ENCODE measurements at places on chromosomes 2 and 18. TPM values are rescaled to one million over a fixed set of nuclear protein-coding genes. Genes with fewer than 3 reads are reported as not detected.

DNA sequence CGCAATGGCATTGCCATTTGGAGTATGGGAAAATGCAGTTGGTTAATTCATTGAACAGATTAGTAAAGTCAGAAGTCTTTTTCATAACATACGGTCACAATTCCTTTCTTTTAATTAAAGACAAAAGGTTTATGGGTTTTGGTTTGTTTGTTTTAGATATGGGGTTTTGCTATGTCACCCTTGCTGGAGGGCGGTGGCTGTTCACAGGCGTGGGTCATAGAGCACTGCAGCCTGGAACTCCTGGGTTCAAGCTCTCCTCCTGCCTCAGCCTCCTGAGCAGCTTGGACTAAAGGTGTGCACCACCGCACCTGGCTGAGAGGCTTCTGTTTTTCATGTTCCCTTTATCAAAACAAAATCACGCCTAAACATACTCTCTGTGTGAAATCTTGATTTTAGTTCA lies 18.7 kb upstream of the ELAC1 start:
- no peak for DNase-seq

- DNase-seq = no peak
These were observed 225.2 kb upstream of the TANK start for GRCh38 chr2:160934991-160935390.

The CHRND gene
- total RNA-seq = not detected

DNA sequence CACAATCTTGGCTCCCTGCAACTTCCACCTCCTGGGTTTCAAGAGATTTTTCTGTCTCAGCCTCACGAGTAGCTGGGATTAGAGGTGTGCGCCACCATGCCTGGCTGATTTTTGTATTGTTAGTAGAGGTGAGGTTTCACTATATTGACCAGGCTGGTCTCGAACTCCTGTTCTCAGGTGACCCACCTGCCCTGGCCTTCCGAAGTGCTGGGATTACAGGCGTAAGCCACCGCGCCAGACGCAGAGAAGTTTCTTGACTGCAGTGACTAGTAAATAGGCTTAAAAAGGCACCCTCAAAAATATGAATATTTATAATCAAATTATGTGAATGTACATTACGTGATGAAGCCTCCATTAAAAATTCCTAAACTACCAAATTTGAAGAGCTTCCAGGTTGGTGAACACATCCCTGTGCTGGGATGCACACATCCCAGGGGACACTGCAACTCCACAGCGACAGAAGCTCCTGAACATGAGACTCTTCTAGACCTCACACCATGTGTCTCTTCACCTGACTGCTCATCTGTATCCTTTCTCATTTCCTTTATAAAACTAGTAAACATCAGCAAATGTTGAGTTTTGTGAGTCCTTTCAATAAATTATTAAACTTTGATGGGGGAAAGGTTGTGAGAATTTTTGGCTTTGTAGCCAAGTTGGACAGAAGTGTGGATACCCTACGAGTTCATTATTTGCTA lies 203.3 kb upstream of the SPOPL start:
- DNase-seq = no peak

- no peak for DNase-seq
These were observed 1002.8 kb upstream of the NRXN1 start for GRCh38 chr2:52034706-52035105.

DNA sequence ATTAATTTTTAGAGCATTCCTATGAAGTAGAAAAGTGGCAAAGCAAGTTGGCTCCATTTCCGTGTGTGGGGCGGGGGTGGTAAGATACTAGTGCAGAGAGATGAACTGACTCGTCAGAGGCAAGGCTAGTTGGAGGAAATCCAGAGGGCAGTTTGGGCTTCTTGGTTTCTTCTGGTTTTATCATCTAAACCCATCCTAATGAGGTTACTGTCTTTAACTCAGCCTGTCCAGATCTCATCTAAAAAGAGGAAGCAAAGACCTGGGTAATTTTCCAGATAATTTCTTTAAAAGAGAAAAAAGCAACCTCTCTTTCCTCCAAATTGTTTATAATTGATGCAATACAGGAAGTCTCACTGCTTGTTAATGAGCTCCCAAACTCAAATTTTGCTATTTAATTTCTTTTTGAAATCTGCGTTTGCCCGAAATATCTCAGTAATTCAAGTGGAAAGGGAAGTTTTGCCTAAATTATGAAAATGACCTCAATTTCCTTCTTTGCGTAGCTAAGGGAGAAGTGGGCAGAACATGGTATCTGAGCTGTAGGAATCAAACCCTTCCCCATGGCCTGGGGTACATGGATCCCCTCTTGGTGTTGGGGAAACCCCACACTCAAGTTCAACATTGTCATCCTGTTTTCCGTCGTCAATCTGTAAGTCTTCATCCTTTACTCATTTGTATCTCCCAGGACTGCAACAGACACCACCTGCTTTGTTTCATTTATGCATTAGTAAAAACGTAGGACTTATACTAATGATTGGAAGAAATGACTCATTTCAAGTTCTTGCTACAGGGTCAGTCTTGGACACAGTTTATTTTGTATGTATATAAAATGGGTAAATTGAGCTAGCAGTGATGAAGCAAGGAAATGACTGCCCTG lies 89.1 kb upstream of the KLF7 start:
- no peak for DNase-seq

- no peak for DNase-seq
These were observed 37.6 kb downstream of the GPR45 start for GRCh38 chr2:105279126-105279525.

DNA sequence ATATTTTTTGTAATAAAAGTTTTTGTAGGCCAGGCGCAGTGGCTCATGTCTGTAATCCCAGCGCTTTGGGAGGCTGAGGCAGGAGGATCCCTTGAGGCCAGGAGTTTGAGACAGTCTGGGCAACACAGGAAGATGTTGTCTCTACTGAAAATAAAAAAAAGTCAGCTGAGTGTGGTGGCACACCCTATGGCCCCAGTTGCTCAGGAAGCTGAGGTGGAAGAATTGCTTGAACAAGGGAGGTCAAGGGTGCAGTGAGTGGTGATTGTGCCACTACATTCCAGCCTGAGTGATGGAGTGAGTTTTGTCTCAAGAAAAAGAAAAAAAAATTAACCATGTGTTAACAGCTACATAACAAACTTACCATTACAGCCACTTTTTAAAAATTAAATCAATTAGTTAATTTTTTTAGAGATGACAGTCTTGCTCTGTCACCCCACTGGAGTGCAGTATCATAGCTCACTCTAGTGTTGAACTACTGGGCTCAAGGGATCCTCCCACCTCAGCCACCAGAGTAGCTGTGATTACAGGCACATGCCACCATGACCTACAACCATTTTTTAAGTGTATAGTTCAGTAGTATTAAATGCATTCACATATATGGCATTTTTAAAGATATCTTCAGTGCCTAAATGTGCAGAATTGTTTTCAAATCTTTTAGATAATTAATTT lies 67.2 kb upstream of the ACYP2 start:
- DNase-seq = no peak

DNA sequence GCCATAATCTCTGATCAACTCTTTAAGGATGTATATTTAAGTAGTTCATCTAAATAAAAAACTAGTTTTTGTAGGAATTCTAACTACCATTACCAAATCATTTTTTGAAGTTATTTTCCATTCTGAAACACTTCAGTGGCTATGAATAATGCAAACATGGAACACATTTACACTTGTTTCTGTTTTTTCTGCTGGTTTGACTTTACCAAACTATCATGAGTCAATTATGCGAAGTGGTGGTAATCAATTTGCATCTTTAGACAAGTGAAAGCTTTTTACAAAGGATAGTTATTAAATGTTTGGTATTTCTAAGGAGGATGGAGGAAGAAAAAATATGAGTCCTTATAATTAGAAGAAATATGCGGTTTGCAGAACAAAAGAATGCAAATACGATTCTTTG lies 202.0 kb upstream of the MMADHC start:
- DNase-seq = no peak

DNA sequence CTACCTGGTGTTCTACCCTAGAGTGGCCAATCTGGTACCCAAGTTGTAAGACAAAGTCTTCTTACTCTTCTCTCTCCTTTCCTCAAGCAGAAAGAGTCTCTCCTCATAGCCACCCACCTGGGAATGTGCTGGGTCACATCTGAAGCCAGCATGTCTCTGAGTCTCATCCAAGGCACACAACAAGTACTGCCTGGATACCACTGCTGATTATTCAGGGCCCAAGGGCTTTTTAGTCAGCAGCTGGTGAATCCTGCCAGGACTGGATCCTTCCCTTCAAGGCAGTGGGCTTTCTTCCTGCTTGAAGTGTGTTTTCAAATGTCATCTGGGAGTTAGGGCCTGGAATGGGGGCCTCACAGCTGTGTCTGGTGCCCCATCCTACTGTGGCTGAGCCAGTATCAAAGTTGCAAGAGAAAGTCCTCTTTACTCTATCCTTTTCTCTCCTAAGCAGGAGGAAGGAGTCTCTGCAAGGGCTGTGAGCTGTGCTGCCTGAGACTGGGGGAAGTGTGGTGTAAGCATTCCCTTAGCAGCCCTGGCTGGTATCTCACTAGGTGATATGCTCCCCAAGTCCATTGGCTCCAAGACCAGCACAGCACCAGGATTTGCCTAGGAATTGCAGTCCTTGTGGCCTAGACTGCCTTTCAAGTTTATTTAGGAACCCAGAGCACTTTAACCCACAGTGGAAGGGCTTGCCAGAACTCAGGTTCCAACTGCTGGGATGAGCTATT lies 27.2 kb downstream of the OXER1 start:
- DNase-seq = no peak
